H9 (cell line): ENCODE measurements at places on chromosomes 4 and X. TPM values are rescaled to one million over a fixed set of nuclear protein-coding genes. Genes with fewer than 3 reads are reported as not detected.

DNA sequence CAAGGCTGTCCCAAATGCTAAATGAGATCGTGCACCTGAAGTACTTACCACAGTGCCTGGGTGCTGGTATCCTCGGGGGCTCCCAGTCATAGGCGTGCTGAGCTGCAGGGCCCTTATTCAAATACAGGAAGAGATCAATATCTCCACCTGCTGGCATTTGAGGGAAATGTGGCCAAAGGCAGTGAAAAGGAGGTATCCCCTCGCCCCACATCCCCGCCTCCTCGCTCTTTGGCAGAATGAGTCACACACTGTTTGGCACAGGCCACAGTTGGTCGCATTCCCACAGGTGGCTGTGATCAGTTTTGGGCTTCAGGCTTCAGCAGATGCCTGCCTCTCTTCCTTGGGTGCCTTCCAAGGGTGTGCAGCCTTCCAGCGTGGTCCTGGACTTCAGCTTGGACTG is 28.4 kb downstream of the ZNF185 start:
- no peak overlapping the region for H3K4me3 ChIP-seq
- no peaks in the 10 kb centered on the region for H3K27me3 ChIP-seq
- H3K4me1 ChIP-seq = no peaks in the 10 kb centered on the region
- H3K36me3 ChIP-seq = peaks cover 6% of the 10 kb centered on the region
- peak; percentile 76 for DNase-seq
- no peak overlapping the region for H3K27ac ChIP-seq

DNA sequence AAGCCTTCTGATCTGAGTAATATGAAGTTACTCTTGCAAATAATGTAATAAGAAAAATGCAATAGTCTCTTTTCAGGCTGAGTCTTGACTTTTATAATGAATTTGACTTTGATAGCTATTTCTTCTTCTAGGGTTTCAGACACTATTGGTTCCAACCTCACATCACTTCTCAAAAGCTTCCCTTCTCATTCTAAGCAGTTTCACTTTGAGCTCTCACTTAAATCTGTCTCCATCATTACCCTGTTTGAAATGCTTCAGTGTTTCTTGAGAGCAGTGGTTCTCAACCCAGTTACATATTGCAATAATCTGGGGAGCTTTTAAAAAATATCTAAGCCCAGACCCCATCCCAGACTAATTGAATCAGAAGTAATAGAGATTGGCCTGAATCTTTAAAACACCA is 40.5 kb upstream of the BMP2K start:
- H3K36me3 ChIP-seq = no peaks in the 10 kb centered on the region
- no peak overlapping the region for H3K27ac ChIP-seq
- DNase-seq = no peak
- no peak overlapping the region for H3K4me3 ChIP-seq

DNA sequence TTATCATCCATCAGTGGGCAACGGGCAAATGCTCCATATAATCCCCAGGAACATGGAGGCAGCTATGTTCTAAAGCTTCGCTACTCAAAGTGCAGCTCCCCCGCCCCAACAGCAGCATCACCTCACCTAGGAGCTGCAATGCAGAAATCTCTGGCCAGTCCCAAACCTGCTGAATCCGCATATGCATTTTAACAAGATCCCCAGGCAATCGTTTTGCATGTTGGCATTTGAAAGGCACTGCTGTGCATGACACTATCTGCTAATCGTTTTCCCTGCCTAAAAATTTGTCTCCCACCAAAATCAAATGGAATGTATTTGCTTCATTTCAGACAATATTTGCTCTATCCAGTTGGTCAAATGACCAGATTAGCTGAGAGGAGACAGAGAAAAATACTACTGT is 15.2 kb downstream of the ADGRG2 start:
- no peak overlapping the region; the same call in 2 of the 3 replicates for H3K4me3 ChIP-seq
- H3K4me1 ChIP-seq = no peaks in the 10 kb centered on the region; the same call in 1 of the 2 replicates
- no peaks in the 10 kb centered on the region for H3K27me3 ChIP-seq
- DNase-seq = peak; percentile 83

- H3K27ac ChIP-seq = no peak overlapping the region
- no peak overlapping the region for H3K4me3 ChIP-seq
- peaks cover 5% of the 10 kb centered on the region; the same call in 1 of the 2 replicates for H3K4me1 ChIP-seq
- DNase-seq = no peak
- H3K27me3 ChIP-seq = no peaks in the 10 kb centered on the region
- no peaks in the 10 kb centered on the region for H3K36me3 ChIP-seq
Observed at GRCh38 chr4:140743194-140743931, 12.8 kb downstream of the TBC1D9 start.

DNA sequence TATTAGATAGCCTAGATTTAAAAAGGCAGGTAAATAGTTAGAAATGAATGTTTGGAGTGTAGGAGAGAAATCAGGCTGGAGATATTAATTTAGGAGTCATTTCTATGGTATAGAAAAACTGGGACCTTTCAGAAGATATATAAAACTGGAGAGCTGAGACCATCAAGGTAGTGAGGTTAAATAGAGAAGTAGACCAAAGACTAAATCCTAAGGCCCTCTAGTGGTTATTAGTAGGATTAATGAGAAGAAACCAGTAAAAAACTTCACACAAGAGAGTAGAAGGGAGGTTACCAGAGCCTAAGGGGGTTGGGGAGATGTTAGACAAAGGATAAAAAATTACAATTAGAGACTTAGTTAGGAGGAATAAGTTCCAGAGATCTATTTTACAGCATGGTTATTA is 351.0 kb upstream of the SPANXN1 start:
- H3K27ac ChIP-seq = no peak overlapping the region
- DNase-seq = no peak
- no peaks in the 10 kb centered on the region for H3K27me3 ChIP-seq

DNA sequence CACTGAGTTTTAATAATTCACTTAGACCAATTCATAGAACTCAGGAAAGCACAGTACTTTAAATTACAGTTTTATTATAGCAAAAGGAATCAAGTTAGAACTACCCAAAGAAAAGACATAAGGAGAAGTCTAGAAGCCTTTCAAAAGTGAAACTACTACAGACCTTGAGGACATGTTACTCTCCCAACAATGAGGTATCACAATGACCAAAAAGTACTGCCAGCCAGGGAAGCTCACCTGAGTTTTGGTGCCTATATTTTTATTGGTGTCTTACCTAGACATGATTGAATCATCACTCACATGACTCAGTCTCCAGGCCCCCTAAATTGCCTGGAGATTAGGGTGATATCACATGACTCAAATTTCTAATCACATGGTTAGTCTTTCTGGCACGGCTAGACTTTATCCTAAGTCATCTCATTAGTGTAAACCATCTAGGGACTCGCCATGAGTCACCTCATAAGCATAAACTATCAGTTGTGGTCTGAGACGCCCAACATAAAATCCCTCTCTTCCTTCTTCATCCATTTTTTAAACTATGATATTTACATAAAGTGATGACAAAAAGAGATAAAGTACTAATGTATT is 372.3 kb downstream of the TMA16 start:
- no peaks in the 10 kb centered on the region for H3K4me1 ChIP-seq
- H3K27ac ChIP-seq = no peak overlapping the region
- no peak overlapping the region for H3K4me3 ChIP-seq
- no peak for DNase-seq
- no peaks in the 10 kb centered on the region for H3K36me3 ChIP-seq
- H3K27me3 ChIP-seq = no peaks in the 10 kb centered on the region

- no peaks in the 10 kb centered on the region for H3K27me3 ChIP-seq
- H3K27ac ChIP-seq = no peak overlapping the region
- DNase-seq = no peak
- H3K4me1 ChIP-seq = no peaks in the 10 kb centered on the region
- H3K4me3 ChIP-seq = no peak overlapping the region
Observed at GRCh38 chrX:44906542-44906941, 33.6 kb downstream of the KDM6A start.

DNA sequence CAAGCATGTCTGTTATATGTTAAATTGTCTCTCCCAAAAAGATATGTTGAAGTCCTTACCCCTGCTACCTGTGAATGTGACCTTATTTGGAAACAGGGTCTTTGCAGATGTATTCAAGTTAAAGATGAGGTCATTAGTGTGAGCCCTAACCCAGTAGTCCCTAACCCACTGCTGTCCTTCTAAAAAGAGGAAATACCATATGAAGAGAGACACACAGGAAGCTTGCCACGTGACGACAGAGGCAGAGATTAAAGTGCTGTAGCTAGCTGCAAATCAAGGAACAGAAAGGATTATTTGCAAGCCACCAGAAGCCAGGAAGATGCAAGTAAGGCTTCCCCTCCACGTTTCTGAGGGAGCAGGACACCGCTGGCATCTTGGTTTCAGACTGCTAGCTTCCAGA is 150.1 kb downstream of the HNRNPD start:
- peak; percentile 46 for DNase-seq
- H3K27me3 ChIP-seq = peaks cover 2% of the 10 kb centered on the region; the same call in 1 of the 2 replicates
- no peaks in the 10 kb centered on the region for H3K36me3 ChIP-seq
- H3K4me1 ChIP-seq = no peaks in the 10 kb centered on the region
- no peak overlapping the region for H3K4me3 ChIP-seq

GRCh38 chr4:101885574-101885973 is 95.0 kb downstream of the BANK1 start:
- no peak for DNase-seq
- H3K4me1 ChIP-seq = no peaks in the 10 kb centered on the region
- no peaks in the 10 kb centered on the region for H3K36me3 ChIP-seq
- H3K27me3 ChIP-seq = no peaks in the 10 kb centered on the region
- no peak overlapping the region for H3K27ac ChIP-seq

GRCh38 chrX:48785540-48786214 is 713 bp upstream of the GATA1 start:
- H3K27ac ChIP-seq = no peak overlapping the region
- DNase-seq = no peak
- H3K36me3 ChIP-seq = peaks cover 4% of the 10 kb centered on the region; the same call in 1 of the 2 replicates

- H3K27ac ChIP-seq = no peak overlapping the region
- 0 out of 2 replicates have a peak, but pooled peaks cover 4% of the 10 kb centered on the region for H3K36me3 ChIP-seq
- no peaks in the 10 kb centered on the region for H3K27me3 ChIP-seq
Observed at GRCh38 chrX:153381684-153382532, 19.2 kb downstream of the PNMA6E start.

- no peaks in the 10 kb centered on the region for H3K4me1 ChIP-seq
- DNase-seq = no peak
- H3K36me3 ChIP-seq = no peaks in the 10 kb centered on the region
Observed at GRCh38 chr4:24181005-24181404, 291.2 kb upstream of the PPARGC1A start.

DNA sequence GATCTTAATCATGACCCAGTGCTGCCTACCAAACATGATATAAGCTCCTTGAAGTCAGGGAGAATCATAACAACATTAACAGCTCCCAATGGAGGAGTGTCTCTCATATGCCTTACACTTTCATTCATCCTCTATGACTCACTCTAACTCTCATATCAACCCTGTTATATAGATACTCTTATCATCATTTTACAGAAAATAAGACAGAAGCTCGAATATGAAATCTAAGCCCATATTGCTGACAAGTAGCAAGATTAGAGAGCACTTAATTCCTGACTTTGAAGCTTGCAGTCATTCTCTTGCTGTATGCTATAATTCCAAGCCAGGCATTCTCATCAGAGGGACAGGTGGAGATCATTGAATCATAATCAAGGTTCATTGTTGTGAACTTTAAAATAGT is 476.7 kb upstream of the ATOH1 start:
- no peaks in the 10 kb centered on the region for H3K36me3 ChIP-seq
- no peak overlapping the region for H3K27ac ChIP-seq
- no peaks in the 10 kb centered on the region for H3K27me3 ChIP-seq
- DNase-seq = no peak

DNA sequence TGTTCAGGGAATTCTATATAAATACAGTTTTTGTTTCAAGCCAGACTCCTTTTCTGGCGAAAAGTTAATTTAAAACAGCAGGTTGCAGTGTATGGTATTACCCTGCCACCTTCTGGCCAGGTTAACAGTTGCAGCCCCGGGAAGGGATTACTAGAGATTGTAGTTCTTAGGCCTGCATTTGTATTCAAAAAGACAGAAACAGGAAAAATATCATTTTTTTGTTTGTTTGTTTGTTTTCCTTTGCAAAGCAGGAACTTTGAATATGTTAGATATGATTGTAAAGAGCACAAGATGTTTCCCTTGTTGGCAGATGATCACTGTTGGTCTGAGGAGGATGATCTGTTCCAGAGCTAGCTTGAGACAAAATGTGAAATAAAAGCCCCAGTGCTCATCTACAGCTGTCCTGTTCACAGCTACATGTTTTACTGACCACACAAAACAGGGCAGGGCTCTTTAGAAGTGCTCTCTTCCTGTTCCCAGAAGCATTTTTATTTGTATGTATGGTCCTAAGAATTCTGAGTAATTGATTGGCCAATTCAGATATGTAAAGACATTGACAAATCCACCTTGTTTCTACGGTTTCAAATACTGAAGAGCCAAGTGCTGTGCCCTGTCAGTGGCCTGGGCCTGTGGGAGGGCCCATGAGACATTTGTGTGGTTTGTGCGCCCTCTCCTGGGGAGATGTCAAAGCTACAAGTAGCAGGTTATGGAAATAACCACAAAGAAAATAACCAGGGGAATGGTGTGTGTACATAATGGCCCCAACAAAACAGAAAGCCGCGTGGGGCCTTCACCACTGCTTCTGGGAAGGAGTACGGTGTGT is 57.9 kb downstream of the CLDN22 start:
- H3K36me3 ChIP-seq = peaks cover 74% of the 10 kb centered on the region
- H3K27ac ChIP-seq = no peak overlapping the region
- no peaks in the 10 kb centered on the region for H3K4me1 ChIP-seq
- no peaks in the 10 kb centered on the region for H3K27me3 ChIP-seq
- peak; percentile 76 for DNase-seq

- peak overlapping the region; percentile 78 for H3K4me3 ChIP-seq
- H3K4me1 ChIP-seq = no peaks in the 10 kb centered on the region; the same call in 1 of the 2 replicates
- H3K27me3 ChIP-seq = no peaks in the 10 kb centered on the region
- peak overlapping the region; percentile 19 for H3K27ac ChIP-seq
- H3K36me3 ChIP-seq = peaks cover 51% of the 10 kb centered on the region
Observed at GRCh38 chr4:179165000-179165738, 1722.9 kb upstream of the AGA start.

DNA sequence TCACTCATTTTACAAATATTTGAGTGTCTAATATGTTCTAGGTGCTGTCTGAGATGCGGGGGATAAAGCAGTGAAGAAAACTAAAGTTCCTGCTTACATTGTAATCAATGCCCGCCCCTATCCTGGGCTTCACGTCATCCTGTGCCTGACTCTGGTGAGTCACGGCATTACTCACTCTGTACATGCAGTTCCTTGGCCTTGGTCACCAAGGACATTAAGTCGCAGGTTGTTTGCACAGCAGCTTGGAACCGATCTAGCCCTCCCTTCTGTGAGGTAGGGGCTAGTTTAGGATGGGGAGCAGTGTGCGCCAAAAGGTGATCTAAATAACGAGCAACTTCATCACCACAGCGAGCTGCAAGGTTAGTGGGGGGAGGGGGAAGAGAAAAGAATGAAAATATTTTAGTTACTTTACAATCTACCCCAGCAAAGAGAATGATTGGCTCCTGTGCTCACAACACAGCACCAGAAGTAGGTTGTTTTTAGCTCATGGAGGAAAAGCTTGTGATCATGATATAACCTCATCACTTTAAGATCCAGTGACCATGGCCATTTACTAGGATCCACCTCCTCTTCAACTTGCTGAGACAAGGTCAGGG is 48.0 kb upstream of the HDAC8 start:
- no peaks in the 10 kb centered on the region for H3K36me3 ChIP-seq
- H3K27me3 ChIP-seq = no peaks in the 10 kb centered on the region
- H3K4me3 ChIP-seq = no peak overlapping the region; the same call in 2 of the 3 replicates
- DNase-seq = no peak
- no peak overlapping the region for H3K27ac ChIP-seq
- H3K4me1 ChIP-seq = no peaks in the 10 kb centered on the region

Gene ALB
- total RNA-seq = 0.29 TPM in 1 of 2 replicates, not detected in the other

Gene HSFX2
- total RNA-seq = not detected in 2 replicates

Gene CXCL8
- total RNA-seq = not detected in 2 replicates

Gene RPS6KA6
- total RNA-seq = 10.5 and 12.1 TPM in 2 replicates

Gene MAGEC2
- not detected in 2 replicates for total RNA-seq

Gene PLXNB3
- total RNA-seq = 1.8 and 1.9 TPM in 2 replicates
